Activated CD4-positive, alpha-beta memory T cell treated with anti-CD3 and anti-CD28 coated beads, Interleukin-2, amount 10 ng/mL, durations not matched to agents 7 days and 5 days (primary cell): ENCODE measurements at places on chromosomes 2 and 18. TPM values are rescaled to one million over a fixed set of nuclear protein-coding genes. Genes with fewer than 3 reads are reported as not detected.

GRCh38 chr2:157415591-157416101 is 28.2 kb downstream of the CYTIP start:
- H3K27ac ChIP-seq: peak overlapping the region; percentile 89
- H3K4me3 ChIP-seq: peak overlapping the region; percentile 12
- H3K27me3 ChIP-seq: no peaks in the 10 kb centered on the region
- DNase-seq: no peak

- H3K27ac ChIP-seq: no peak overlapping the region
- no peak for DNase-seq
- no peak overlapping the region for H3K4me3 ChIP-seq
- H3K4me1 ChIP-seq: no peaks in the 10 kb centered on the region
- H3K36me3 ChIP-seq: no peaks in the 10 kb centered on the region
Observed at GRCh38 chr2:153373510-153374279, 104.9 kb downstream of the RPRM start.

- H3K4me3 ChIP-seq: no peak overlapping the region
- H3K27me3 ChIP-seq: no peaks in the 10 kb centered on the region
- H3K4me1 ChIP-seq: no peaks in the 10 kb centered on the region
- no peaks in the 10 kb centered on the region for H3K36me3 ChIP-seq
- DNase-seq: no peak
- no peak overlapping the region for H3K27ac ChIP-seq
Observed at GRCh38 chr18:34050661-34051060, 174.1 kb downstream of the NOL4 start.

Gene GPR75
- total RNA-seq: 1.4 TPM

Gene TMEM200C
- total RNA-seq: not detected
